ENCODE measurements at places on chromosomes 11 and 22.
A peak's percentile ranks its signal among the peaks of the same experiment; 100 is the strongest.

DNA sequence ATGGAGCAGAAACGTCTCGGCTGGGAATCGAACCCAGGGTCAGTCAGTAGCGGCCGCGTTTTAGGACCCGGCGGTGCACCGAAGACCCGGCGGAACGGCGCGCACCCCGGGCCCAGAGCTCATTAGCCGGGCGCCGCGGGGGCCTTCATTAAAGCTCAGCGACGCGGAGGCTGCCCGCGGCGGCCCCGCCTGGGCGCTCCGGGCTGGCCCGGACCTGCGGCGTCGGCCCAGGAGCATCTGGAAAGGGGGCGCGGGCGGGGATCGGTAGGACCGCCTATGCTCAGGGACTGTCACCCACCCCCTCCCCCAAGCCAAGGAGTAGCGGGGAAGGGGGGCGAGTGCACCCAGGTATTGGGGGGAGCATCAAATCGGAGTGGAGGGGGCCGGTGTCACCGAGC is 52.2 kb downstream of the CYTH4 start:
- DNase-seq, result no peak

GRCh38 chr11:88041679-88042078 is 133.6 kb downstream of the RAB38 start:
- DNase-seq, result no peak

- DNase-seq, result no peak
These were observed 6.2 kb downstream of the GP1BB start for GRCh38 chr22:19729507-19729906.

DNA sequence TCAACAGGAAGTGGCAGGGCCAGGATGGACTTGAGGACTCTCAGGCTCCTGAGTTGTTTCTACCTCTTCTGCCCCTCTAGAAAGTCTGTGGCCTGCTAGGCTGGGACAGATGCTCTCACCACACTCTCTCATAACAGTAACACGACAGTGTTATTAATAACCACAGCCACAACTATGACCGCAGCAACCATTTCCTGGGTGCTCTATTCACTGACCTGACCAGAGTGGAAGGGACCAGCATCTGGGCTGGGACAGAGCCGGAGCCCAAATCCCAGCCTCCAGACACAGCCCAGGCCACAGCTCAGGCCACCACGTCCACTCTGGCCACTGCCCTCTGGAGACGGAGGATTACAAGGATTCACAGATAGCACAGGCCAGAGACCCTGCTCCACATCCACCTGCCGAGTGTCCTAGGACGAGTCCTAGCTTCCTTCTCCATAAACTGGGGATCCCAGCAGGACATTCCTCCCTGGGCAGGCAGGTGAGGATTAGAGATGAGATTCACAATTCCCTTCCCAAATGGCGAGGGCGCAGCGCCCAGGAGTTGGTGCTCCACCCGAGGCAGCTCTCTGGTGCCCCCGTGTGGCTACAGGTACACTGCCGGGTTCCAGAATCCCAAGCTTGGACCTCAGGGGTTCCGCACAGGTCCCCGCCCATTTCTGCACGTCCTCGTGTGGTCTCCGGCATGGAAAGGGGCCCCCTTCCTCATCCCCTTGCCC is 7.1 kb downstream of the PNPLA5 start:
- peak; percentile 40 for DNase-seq

DNA sequence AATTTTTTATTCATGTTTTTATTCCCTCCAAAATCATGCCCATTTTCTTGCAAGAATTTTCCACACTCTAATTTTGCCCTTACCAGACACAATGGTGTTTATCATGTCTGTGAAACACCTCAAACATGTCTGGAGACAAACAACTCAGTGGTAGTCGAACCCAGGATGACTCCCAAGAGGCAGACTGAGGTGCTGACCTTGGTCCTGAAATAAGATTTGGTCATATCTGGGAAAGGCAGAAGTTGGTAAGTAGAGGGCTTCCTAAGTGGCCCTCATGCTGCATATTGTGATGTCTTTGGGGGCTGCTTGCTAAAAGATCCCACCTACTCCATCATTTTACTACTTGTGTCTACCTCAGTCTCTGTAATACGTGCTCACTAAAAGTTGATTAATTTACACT is 369.4 kb upstream of the ISX start:
- DNase-seq, result peak; percentile 15

DNA sequence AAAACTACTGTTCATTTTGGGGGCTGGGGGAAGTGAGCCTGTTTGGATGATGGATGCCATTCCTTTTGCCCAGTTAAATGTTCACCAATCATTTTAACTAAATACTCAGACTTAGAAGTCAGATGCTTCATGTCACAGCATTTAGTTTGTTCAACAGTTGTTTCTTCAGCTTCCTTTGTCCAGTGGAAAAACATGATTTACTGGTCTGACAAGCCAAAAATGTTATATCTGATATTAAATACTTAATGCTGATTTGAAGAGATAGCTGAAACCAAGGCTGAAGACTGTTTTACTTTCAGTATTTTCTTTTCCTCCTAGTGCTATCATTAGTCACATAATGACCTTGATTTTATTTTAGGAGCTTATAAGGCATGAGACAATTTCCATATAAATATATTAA is 87.1 kb upstream of the BIRC3 start:
- DNase-seq, result no peak

GRCh38 chr22:46280999-46281623 is 13.3 kb downstream of the TTC38 start:
- no peak for DNase-seq
